ENCODE measurements at places on chromosomes 2 and 18.
A peak's percentile ranks its signal among the peaks of the same experiment; 100 is the strongest.

DNA sequence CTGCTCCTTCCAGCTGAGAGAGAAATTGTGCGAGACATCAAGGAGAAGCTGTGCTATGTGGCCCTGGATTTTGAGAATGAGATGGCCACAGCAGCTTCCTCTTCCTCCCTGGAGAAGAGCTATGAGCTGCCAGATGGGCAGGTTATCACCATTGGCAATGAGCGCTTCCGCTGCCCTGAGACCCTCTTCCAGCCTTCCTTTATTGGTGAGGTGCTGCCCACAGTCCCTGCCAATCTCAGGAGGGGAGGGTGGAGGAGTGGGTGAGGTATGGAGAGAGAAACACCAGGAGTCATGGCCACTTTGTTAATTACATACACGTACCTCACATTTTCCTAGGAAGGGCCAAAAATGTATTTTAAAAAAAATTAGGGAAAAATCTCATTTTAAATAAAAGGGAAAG lies 12.0 kb upstream of the DGUOK start:
- no peak for DNase-seq

- no peak for DNase-seq
Measured at GRCh38 chr2:240965296-240965904, 33.0 kb upstream of the SNED1 start.

DNA sequence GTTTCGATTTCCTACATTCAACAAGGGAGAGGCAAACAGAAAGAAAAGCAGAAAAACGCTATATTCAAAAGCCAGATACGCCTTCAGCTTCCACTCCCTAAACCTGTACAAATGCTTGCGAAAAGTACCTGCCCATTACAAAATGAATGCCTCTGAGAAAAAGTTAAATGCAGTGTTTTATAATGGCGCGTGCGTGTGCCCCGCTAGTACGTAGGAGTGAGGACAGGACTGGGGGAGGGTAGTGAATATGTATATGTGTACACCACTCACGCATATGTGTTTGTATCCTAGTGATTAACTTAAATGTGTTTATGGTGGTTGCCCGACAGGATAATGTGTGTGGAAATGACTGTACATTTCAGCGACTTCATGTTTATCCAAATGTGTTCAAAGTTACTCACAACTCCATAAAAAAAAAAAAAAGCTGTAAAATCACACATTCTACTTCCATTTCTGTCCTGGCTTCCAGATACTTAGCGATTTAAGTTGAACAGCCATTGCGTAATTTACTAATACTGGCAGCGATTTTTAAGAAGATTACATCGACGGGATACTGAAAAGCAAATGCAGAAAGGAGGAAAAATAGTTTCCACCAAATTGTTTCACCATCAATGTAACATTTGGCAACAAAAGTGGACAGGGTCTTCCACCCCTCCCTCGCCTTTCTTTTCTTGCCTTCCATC lies 1.3 kb downstream of the NEUROD1 start:
- no peak for DNase-seq

DNA sequence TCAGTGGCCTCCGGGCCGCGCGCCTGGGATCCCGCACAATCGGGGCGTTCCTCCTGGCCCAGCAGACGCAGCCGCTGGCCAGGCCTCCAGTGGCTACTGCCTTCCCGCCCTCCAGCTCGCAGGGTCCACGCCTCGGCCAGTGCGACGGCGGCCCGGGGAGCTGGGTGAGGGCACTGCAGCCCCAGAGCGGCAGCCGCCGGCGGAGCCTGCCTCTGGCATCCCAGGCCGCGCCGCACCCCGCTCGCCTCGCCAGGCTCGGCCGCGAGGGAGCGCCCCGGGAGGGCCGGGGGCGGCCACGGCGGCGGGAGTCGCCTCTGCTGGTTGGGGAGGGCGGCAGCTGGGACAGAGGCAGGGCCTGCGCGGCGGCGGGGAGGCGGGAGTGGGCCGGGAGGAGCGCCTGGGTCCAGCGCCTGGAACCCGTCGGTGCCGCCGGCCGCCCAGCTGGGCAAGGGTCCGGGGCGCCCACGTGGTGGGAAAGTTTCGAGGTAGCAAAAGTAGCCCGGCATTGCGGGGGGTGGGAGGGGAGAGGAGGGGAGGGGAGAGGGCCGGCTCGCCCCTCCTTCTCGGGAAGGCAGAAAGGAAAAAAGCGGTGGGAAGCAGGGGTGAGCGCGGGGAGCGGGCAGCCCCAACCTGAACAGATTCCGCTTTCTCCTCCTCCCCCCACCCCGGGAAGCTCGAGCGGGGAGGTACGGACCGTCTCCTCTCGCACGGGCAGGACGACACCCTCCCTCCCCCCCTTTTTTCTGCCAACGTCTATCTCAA lies 1.5 kb upstream of the INHBB start:
- DNase-seq = peak; percentile 25

GRCh38 chr18:55452123-55452611 lies 135.8 kb downstream of the TCF4 start:
- DNase-seq = no peak

DNA sequence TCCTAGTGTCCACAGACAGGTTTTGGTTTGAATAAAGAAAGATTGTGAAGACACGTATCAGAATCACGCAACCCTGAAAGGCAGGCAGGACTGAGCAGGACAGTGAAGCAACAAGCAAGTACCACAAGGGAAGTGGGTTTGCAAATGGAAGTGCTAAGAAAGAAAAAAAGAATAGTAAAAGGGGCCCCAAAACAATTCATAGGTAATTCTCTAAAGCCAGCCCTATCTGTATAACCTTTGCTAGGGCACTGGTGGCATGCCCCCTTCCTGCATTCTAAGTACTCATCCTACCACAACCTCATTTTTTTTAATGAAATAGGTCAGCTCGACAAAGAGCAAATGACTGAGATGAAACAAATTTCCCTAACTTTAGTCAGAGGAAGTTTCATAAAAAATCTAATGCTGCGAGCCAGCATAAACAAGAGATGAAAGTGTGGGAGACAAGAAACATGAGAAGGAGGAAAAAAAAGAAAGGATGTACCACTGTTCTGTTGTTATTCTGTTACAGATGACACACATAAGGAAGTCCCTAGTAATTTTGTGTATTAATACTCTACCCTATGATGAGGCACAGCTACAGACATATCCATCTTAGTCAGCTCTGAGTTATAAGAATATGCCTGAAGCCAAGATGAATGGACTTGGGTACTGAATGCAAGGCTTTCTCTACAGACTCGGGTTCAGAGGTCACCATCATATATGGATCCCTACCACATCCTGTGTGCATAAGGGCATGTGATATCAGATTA lies 32.2 kb downstream of the IKZF2 start:
- peak; percentile 29 for DNase-seq

DNA sequence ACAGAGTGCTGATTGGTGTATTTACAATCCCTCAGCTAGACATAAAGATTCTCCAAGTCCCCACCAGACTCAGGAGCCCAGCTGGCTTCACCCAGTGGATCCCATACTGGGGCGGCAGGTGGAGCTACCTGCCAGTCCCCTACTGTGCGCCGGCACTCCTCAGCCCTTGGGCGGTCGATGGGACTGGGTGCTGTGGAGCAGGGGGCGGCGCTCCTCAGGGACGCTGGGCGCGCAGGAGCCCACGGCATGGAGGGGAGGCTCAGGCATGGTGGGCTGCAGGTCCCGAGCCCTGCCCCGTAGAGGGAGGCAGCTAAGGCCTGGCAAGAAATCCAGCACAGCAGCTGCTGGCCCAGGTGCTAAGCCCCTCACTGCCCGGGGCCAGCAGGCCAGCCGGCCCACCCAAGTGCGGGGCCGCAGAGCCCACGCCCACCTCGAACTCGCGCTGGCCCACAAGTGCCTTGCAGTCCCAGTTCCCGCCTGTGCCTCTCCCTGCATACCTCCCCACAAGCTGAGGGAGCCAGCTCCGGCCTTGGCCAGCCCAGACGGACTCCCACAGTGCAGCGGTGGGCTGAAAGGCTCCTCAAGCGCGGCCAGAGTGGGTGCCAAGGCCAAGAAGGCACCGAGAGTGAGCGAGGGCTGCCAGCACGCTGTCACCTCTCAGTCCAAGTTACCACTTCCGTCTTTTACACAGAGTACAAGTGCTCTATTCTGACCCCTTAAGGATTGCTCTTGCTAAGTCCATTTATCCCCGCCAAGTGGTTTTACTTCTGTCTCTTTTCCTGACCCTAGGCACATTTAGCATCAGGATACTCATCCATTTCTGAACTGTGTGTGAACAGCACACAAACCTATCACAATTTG lies 1.7 kb upstream of the RPE start:
- no peak for DNase-seq

- no peak for DNase-seq
Measured at GRCh38 chr2:65293376-65293775, 65.7 kb downstream of the ACTR2 start.

DNA sequence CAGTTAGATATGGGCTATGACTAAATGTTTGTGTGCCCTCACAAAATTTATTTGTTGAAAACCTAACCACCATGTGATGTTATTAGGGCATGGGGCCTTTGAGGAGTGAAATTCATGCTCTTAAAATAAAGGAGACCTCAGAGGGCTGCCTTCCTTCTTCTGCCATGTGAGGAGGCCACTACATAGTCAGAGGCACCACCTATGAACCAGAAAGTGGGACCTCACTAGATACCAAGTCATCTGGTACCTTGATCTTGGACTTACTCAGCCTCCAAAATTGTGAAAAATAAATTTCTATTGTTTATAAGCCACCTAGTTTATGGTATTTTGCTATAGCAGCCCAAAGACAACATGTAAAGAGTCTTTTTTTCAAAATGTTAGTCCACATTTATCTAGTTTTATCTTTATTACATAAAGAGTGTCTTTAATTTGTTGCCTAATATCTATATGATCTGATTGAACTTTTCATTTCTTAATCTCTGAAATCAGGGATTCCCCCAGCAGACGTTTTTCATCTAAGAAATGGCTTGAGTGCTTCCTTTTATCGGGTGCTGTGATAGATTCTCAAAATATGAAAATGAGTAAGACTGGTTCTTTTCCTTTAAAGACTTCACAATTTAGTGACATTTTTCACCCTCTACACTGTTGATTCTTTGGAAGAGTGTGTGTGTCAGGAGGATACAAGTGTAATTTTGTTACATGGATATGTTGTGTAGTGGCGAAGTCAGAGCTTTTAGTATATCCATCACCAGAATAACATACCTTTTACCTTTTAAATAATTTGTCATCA lies 34.2 kb downstream of the PMS1 start:
- DNase-seq = no peak

- DNase-seq = no peak
Measured at GRCh38 chr18:48735681-48736255, 196.9 kb downstream of the CTIF start.

- DNase-seq = no peak
Measured at GRCh38 chr18:62389761-62390481, 64.8 kb downstream of the TNFRSF11A start.

DNA sequence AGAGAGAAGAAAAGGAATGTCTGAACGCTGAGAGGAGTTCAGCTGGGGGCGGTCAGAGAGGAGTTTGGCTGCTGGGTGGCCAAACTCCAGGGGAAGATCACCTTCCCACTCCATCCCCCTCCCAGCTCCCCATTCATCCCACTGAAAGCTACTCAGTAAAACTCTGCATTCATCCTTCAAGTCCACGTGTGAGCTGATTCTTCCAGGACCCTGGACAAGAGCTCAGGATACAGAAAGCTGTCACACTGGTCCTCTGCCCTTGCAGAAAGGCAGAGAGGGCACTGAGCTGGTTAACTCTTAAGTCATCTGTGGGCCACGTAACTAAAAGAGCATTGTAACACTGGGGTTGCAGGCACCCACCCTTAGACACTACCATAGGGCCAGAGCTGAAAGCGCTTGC lies 132.1 kb upstream of the ARL4C start:
- no peak for DNase-seq

DNA sequence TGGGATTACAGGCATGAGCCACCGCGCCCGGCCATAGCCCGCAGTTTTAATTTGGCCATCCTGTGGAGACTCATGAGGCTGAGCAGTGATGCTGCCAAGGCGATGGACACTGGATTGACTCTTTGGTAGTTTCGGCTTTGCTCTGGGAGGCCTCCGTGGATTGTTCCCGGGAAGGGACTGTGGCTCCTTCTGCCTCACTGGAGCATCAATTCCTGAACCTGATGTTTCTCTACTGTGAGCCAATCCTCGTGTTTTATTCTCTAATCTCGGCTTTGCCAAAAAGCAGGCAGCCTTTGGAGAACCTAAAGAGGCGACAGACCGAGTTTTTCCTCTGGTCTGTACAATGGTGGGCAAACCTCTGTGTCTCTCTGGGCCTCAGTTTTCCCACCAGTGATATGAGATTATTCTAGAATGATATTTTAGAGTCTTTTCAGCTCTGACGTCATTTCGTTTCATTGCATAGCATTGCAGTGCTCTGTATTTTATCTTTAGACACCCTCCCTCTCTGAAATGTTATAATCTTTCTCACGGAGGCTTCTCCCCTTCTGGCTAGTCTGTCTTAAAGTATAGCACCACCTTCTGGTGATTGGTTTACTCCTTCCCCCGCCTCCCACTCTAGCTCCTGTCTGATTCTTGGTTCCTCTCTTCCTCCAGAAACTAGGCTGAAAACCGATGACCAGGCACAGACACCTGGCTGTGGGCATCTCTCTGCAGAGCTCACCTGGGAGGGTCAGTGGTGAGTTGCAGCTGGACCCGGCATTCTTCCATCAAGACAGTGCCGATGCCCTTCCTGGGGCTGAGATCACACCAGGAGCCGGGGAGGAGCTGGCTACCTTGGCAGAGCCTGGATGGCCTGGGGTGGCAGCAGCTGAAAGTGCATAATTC lies 341.3 kb downstream of the MYCN start:
- DNase-seq = no peak

- DNase-seq = peak; percentile 76
Measured at GRCh38 chr2:61017556-61018317, at the start of the genes PEX13 and PUS10. TSS of gene PEX13 (plus strand) at chr2:61017720. CDS start at chr2:61017760, 40 bp downstream. TSS of gene PUS10 (minus strand) at chr2:61018255. CDS start at chr2:61011890, 6,365 bp downstream.

GRCh38 chr2:98293030-98293429 lies 53.2 kb upstream of the CNGA3 start:
- DNase-seq = no peak

DNA sequence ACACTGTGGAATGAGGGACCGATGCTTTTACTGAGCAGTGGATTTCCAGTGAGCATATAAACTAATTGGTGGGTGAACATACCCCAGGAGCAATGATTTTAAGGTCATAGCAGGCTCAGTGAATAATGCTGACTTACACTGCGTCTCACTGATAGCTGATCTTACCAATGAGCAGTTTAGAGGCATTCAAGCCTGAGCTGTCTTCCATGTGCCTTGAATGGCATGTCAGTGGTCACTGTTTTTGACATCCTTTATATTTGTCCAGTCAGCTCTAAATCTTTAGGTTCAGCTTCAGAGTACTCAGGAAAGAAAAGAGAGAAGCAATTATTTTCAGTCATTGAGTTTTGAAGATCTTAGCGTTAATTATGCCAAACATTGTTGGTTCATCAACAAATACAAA lies 88.3 kb downstream of the CAMKMT start:
- no peak for DNase-seq

- DNase-seq = peak; percentile 22
Measured at GRCh38 chr2:3242747-3243369, 134.8 kb downstream of the EIPR1 start.
